Peyer's patch (tissue), 4 donors: ENCODE measurements at places on chromosomes 6 and 20. TPM values are rescaled to one million over a fixed set of nuclear protein-coding genes. Genes with fewer than 3 reads are reported as not detected.

DNA sequence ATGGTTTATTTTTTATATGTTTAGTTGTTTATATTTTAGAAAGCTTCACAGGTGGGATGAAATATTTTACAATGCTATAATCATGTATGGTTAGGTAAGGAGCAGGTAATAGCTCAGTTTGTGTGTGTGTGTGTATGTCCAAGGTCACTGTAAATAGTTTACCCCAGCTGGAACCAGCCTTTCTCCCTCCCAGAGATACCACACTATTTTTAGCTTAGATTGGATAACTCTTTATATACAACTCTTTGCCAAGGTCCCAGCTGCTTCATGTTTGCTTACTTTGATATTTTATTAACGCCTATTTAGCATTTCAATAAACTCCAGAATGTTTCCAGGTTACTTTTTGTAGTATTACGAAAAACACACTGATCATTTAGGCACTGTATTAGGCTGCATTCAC, 1.8 kb upstream of the PEX7 start:
- H3K4me1 ChIP-seq, result no peaks in the 10 kb centered on the region
- H3K36me3 ChIP-seq, result no peaks in the 10 kb centered on the region
- no peak overlapping the region for H3K27ac ChIP-seq
- H3K4me3 ChIP-seq, result no peak overlapping the region

GRCh38 chr20:52789716-52790115, 182.4 kb upstream of the TSHZ2 start:
- H3K4me1 ChIP-seq, result no peaks in the 10 kb centered on the region
- H3K27me3 ChIP-seq, result no peaks in the 10 kb centered on the region
- no peaks in the 10 kb centered on the region for H3K36me3 ChIP-seq
- no peak overlapping the region for H3K4me3 ChIP-seq
- no peak overlapping the region for H3K27ac ChIP-seq

- H3K27me3 ChIP-seq, result no peaks in the 10 kb centered on the region
- DNase-seq, result no peak
- H3K27ac ChIP-seq, result no peak overlapping the region
These were observed 4.4 kb downstream of the NCOA5 start for GRCh38 chr20:46085179-46085851.

DNA sequence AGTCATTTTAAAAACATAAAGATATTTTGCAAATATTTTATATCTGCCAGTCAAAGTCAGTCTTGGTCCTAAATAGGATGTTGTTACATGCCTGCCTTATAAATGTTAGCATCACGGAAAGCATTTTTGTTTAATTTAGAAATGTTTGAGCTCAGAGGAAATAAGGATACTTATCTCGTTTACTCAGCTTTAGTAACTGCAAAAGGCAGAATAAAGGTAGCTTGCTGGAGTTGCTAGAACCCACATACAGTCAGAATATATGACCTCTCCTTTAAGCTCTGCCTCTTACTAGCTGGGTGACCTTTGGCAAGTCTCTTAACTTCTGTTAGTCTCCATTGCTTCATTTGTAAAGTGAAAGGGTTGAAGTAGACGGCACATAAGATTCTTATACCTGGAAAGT, 867.3 kb downstream of the KIF16B start:
- no peaks in the 10 kb centered on the region for H3K36me3 ChIP-seq
- no peaks in the 10 kb centered on the region for H3K4me1 ChIP-seq
- no peak overlapping the region for H3K27ac ChIP-seq
- DNase-seq, result no peak
- no peak overlapping the region for H3K4me3 ChIP-seq

DNA sequence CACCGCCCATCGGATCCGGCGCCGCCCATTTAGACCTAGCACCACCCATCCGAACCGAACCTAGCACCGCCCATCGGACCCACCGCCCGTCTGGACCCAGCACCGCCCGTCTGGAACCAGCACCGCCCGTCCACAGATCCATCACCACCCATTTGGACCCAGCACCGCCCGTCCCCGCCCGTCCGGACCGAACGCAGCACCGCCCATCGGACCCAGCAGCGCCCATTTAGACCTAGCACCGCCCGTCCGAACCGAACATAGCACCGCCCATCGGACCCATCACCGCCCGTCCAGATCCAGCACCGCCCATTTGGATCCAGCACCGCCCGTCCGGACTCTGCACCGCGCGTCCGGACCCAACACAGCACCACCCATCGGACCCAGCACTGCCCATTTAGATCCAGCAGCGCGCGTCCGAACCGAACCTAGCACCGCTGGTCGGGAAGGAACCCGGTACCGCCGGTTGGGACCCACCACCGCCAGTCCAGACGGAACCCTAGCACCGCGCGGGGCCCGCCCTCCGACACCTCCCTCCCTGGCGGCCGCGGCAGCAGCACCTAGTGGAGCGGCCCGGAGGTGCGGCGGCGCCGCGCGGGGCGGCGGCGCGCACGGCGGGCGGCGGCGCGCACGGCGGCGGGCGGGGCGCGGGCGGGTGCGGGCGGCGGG, 348 bp upstream of the AFDN start:
- peak overlapping the region; percentile 78 for H3K27ac ChIP-seq
- H3K27me3 ChIP-seq, result no peaks in the 10 kb centered on the region
- DNase-seq, result peak; percentile 89
- peak overlapping the region; percentile 70 for H3K4me3 ChIP-seq

DNA sequence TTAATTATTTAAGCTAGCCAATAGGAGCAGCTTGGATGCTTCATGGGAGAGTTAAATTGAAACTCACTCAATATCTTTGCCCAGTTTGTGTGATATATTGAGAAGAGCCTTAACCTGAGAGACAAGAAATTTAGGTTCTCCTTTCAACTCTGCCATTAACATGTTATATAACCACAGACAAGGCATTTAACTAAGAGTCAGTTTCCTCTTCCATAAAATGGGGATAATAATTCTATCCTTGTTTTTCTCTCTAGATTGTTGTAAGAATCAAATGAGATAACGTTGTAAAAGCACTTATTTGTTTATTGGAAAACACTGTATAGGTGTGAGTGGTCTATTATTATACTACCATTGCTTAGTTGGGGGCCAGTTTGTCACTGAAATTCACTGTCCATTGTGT, 7.8 kb downstream of the ACSS2 start:
- H3K27me3 ChIP-seq, result no peaks in the 10 kb centered on the region
- H3K4me1 ChIP-seq, result peaks cover 14% of the 10 kb centered on the region
- no peak for DNase-seq

- H3K27ac ChIP-seq, result no peak overlapping the region
- no peaks in the 10 kb centered on the region for H3K27me3 ChIP-seq
- no peak overlapping the region for H3K4me3 ChIP-seq
- H3K4me1 ChIP-seq, result no peaks in the 10 kb centered on the region
- no peaks in the 10 kb centered on the region for H3K36me3 ChIP-seq
These were observed 765.0 kb downstream of the HDGFL1 start for GRCh38 chr6:23334360-23334759.

GRCh38 chr20:39799366-39799965, 837.3 kb downstream of the DHX35 start:
- no peaks in the 10 kb centered on the region for H3K36me3 ChIP-seq
- no peak overlapping the region for H3K4me3 ChIP-seq
- no peak for DNase-seq
- no peak overlapping the region for H3K27ac ChIP-seq
- no peaks in the 10 kb centered on the region for H3K27me3 ChIP-seq

- DNase-seq, result no peak
- no peaks in the 10 kb centered on the region for H3K27me3 ChIP-seq
- H3K4me1 ChIP-seq, result no peaks in the 10 kb centered on the region
- H3K36me3 ChIP-seq, result no peaks in the 10 kb centered on the region
These were observed 136.4 kb upstream of the ARMC2 start for GRCh38 chr6:108711826-108712225.

The APOBEC2 gene
- total RNA-seq, result not detected

The RUNX2 gene
- total RNA-seq, result 1.4 TPM

The TRAPPC3L gene
- total RNA-seq, result not detected

The MYLK4 gene
- 0.83 TPM for total RNA-seq

The C2 gene
- 24.8 TPM for total RNA-seq

The RCAN2 gene
- 6.2 TPM for total RNA-seq
